ENCODE measurements at places on chromosomes 13 and 19.
A peak's percentile ranks its signal among the peaks of the same experiment; 100 is the strongest.

DNA sequence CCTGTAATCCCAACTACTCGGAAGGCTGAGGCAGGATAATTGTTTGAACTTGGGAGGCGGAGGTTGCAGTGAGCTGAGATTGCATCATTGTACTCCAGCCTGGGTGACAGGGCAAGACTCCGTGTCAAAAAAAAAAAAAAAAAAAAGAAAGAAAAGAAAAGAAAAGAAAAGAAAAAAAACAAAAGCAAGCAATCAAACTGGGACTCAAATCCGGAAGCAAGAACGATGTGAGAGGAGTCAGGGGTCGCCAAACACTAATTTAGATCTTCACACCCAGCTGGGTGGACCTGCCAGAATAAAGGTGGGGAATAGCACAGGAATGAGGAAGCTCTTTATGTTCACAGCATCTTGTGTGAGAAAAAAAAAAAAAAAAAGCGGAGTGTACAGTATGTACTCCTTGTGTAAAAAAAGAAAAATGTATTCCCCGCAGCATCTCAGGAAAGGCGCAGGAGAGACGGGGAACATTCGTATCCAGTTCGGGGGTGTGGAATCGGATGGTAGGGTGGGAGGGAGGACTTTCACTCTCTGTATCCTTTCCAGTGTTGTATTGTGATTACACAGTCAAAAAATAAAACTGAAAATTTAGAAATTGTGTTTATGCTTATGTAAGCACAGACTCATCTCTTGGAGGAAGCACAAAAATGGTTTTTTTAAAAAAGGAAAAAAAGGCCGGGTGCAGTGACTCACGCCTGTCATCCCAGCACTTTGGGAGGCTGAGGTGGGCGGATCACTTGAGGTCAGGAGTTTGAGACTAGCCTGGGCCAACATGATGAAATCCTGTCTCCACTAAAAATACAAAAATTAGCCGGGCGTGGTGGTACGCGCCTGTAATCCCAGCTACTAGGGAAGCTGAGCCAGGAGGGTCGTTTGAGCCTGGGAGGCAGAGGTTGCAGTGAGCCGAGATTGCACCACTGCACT, 7.6 kb downstream of the DNAJB1 start:
- H3K27me3 ChIP-seq, result peaks cover 2% of the 10 kb centered on the region
- no peak for DNase-seq
- no peak overlapping the region for H3K4me3 ChIP-seq
- peaks cover 11% of the 10 kb centered on the region for H3K36me3 ChIP-seq
- no peak overlapping the region for H3K27ac ChIP-seq

GRCh38 chr19:38081547-38082255, 142.3 kb downstream of the DPF1 start:
- peaks cover 18% of the 10 kb centered on the region for H3K36me3 ChIP-seq
- H3K27ac ChIP-seq, result no peak overlapping the region
- H3K4me1 ChIP-seq, result peaks cover 22% of the 10 kb centered on the region

DNA sequence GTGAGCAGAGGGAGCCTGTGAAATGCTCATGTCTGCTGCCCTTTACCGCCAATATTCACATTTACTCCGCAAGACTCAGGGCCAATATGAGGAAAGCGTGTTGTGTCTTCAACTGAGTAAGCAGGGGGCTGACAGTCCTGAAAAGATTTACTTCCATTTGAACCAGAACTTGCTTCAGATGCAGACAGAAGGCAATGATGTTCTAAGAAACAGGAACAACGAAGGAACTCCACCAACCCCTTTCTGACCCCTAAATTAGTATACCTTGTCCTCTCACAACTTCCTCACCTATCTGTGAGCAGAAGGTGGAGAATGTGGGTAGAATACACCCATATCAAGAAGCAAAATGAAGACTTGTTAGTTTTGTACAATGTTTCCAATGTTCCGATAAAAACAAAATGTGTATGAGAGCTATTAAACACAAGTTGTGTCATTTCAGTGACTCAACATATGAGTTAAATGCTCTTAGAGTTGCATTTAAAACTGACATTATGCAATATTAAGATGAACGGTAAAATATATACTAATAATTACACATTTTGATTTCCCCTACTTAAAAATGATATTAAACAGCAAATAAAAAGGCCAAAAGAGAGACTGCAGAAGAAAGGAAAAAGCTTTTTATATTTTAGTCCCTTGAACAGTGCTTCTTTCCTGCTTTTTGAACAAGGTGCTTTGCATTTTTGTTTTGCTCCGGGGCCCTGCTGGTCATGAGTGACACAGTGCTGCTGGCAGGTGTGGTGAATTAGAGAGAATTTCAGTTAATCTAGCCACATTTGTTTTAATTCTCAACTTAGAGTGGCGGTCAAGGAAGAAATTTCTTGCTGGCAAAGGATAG, 16.0 kb downstream of the TMEM272 start:
- peaks cover 2% of the 10 kb centered on the region for H3K27me3 ChIP-seq
- peaks cover 24% of the 10 kb centered on the region for H3K4me1 ChIP-seq
- no peak for DNase-seq
- no peaks in the 10 kb centered on the region for H3K36me3 ChIP-seq
- no peak overlapping the region for H3K4me3 ChIP-seq
- H3K27ac ChIP-seq, result no peak overlapping the region

- no peak overlapping the region for H3K4me3 ChIP-seq
- H3K4me1 ChIP-seq, result no peaks in the 10 kb centered on the region
- no peak for DNase-seq
- no peak overlapping the region for H3K27ac ChIP-seq
- peaks cover 4% of the 10 kb centered on the region for H3K27me3 ChIP-seq
- H3K36me3 ChIP-seq, result no peaks in the 10 kb centered on the region
These were observed 20.2 kb upstream of the DGKH start for GRCh38 chr13:42028113-42028799.

GRCh38 chr13:73745190-73745589, 389.0 kb downstream of the KLF12 start:
- H3K27ac ChIP-seq, result no peak overlapping the region
- H3K36me3 ChIP-seq, result no peaks in the 10 kb centered on the region
- DNase-seq, result no peak
- no peaks in the 10 kb centered on the region for H3K4me1 ChIP-seq

DNA sequence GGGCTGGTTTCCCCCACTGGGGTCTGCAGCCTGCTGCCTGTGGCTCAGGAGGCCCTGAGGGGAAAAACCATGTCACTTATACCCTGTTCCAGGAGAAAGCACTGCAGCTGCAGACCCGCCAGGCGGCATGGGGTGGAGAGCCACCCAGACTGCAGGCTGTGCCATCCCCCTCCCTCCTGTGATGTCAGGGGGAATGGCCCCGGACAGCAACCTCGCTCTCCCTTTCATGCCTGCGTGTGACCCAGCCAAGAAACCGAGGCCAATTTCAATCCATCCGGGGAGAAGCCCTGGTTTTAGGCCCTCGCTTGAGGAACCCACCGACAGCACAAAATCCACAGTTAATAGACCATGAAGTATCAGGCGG, 37.2 kb upstream of the MATK start:
- no peak overlapping the region for H3K4me3 ChIP-seq
- peaks cover 2% of the 10 kb centered on the region for H3K4me1 ChIP-seq
- no peak overlapping the region for H3K27ac ChIP-seq
- H3K36me3 ChIP-seq, result no peaks in the 10 kb centered on the region

- no peak overlapping the region for H3K27ac ChIP-seq
- DNase-seq, result peak; percentile 89
- H3K4me1 ChIP-seq, result no peaks in the 10 kb centered on the region
- no peak overlapping the region for H3K4me3 ChIP-seq
These were observed 35.6 kb upstream of the PSPC1 start for GRCh38 chr13:19818223-19818842.

- DNase-seq, result no peak
- no peak overlapping the region for H3K4me3 ChIP-seq
- peaks cover 9% of the 10 kb centered on the region for H3K27me3 ChIP-seq
- H3K36me3 ChIP-seq, result peaks cover 13% of the 10 kb centered on the region
These were observed 4.1 kb upstream of the ZNF420 start for GRCh38 chr19:37074111-37074510.

GRCh38 chr13:43185226-43185625, 161.8 kb downstream of the DNAJC15 start:
- DNase-seq, result no peak
- H3K36me3 ChIP-seq, result no peaks in the 10 kb centered on the region
- H3K4me3 ChIP-seq, result no peak overlapping the region

GRCh38 chr19:48760504-48761205, 5.3 kb downstream of the FGF21 start:
- peak overlapping the region; percentile 65 for H3K4me3 ChIP-seq
- no peak for DNase-seq
- H3K4me1 ChIP-seq, result peaks cover 8% of the 10 kb centered on the region
- H3K27me3 ChIP-seq, result peaks cover 18% of the 10 kb centered on the region

DNA sequence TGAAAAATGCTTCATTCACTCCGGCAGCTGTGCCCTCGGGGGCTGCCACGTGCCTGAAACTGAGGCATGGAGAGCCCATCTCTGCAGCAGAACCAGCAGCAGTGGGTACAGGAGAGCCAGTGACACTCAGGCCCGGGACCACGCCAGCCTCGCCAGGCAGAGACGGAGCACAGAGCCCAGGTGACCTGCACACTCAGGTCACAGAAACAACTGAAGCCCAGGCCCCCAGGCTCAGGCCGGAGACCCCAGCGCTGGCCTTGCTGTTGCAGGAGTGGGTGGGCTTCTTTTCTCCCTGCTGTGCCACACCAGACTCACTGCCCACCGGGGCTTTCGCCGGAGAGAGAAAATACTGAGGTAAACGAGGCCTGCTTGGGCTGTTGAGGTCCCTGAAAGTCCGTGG, 117.3 kb downstream of the SOX1 start:
- no peaks in the 10 kb centered on the region for H3K4me1 ChIP-seq
- H3K4me3 ChIP-seq, result no peak overlapping the region
- DNase-seq, result no peak
- H3K36me3 ChIP-seq, result peaks cover 3% of the 10 kb centered on the region

GRCh38 chr19:5245631-5246553, 94.7 kb downstream of the PTPRS start:
- peaks cover 2% of the 10 kb centered on the region for H3K27me3 ChIP-seq
- H3K36me3 ChIP-seq, result peaks cover 4% of the 10 kb centered on the region
- no peak for DNase-seq
- H3K4me3 ChIP-seq, result no peak overlapping the region
- H3K27ac ChIP-seq, result no peak overlapping the region
- H3K4me1 ChIP-seq, result peaks cover 17% of the 10 kb centered on the region

GRCh38 chr19:31095100-31095804, 254.0 kb downstream of the TSHZ3 start:
- peaks cover 5% of the 10 kb centered on the region for H3K27me3 ChIP-seq
- H3K4me3 ChIP-seq, result no peak overlapping the region
- no peak for DNase-seq
- H3K27ac ChIP-seq, result no peak overlapping the region

GRCh38 chr19:16524991-16525734, 17.1 kb downstream of the CHERP start:
- no peak overlapping the region for H3K27ac ChIP-seq
- H3K36me3 ChIP-seq, result peaks cover 29% of the 10 kb centered on the region
- no peak overlapping the region for H3K4me3 ChIP-seq
- peaks cover 4% of the 10 kb centered on the region for H3K27me3 ChIP-seq

DNA sequence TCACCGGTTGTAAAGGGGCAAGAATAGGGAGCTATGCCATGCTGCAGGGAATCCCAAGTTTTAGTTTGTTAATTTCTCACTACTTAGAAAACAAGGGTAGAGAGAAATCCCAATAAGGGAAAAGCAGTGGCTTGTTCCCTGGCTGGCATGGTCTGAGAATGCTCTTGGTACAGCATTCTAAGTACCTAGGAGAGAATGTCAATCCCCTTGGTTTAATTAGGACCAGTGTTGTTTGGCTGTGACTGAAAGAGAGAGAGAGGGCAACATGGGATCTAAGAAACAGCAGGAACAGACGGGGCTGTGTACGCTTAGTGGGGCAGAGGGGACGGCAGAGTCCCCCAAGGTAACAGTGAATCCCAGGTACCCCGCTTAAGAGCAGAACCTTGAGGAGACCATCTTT, 228.8 kb downstream of the PCDH9 start:
- no peaks in the 10 kb centered on the region for H3K36me3 ChIP-seq
- peaks cover 6% of the 10 kb centered on the region for H3K4me1 ChIP-seq
- peaks cover 2% of the 10 kb centered on the region for H3K27me3 ChIP-seq
- no peak overlapping the region for H3K27ac ChIP-seq
- DNase-seq, result no peak

- no peak overlapping the region for H3K4me3 ChIP-seq
- peaks cover 35% of the 10 kb centered on the region for H3K36me3 ChIP-seq
- DNase-seq, result no peak
- H3K27me3 ChIP-seq, result peaks cover 3% of the 10 kb centered on the region
- H3K4me1 ChIP-seq, result peaks cover 3% of the 10 kb centered on the region
- no peak overlapping the region for H3K27ac ChIP-seq
These were observed 27.3 kb downstream of the TM9SF2 start for GRCh38 chr13:99528547-99528946.

GRCh38 chr13:61608138-61608537, 192.5 kb upstream of the PCDH20 start:
- H3K27me3 ChIP-seq, result peaks cover 2% of the 10 kb centered on the region
- no peaks in the 10 kb centered on the region for H3K4me1 ChIP-seq
- no peak overlapping the region for H3K4me3 ChIP-seq
- no peak overlapping the region for H3K27ac ChIP-seq
- DNase-seq, result no peak

GRCh38 chr19:3778104-3778867, 6.3 kb upstream of the RAX2 start:
- H3K36me3 ChIP-seq, result peaks cover 21% of the 10 kb centered on the region
- no peak for DNase-seq

GRCh38 chr19:40442328-40443130, 1.6 kb downstream of the SERTAD3 start:
- DNase-seq, result no peak
- H3K27me3 ChIP-seq, result peaks cover 7% of the 10 kb centered on the region
- H3K36me3 ChIP-seq, result peaks cover 21% of the 10 kb centered on the region
- H3K27ac ChIP-seq, result peak overlapping the region; percentile 82

GRCh38 chr13:20703780-20704458, 420 bp downstream of the IL17D start:
- DNase-seq, result peak; percentile 79
- peaks cover 3% of the 10 kb centered on the region for H3K36me3 ChIP-seq
- peaks cover 2% of the 10 kb centered on the region for H3K4me1 ChIP-seq

GRCh38 chr19:44783545-44783944, 5.9 kb downstream of the CBLC start:
- no peaks in the 10 kb centered on the region for H3K4me1 ChIP-seq
- DNase-seq, result no peak
- no peak overlapping the region for H3K4me3 ChIP-seq
- H3K36me3 ChIP-seq, result no peaks in the 10 kb centered on the region
- H3K27me3 ChIP-seq, result peaks cover 7% of the 10 kb centered on the region

Data from endothelial cell (in vitro differentiated cells).